ENCODE measurements at places on chromosomes 2 and 18. TPM values are rescaled to one million over a fixed set of nuclear protein-coding genes. Genes with fewer than 3 reads are reported as not detected.

BMPR2 gene
- 15.8 TPM for total RNA-seq

PHOSPHO2 gene
- total RNA-seq, result 1.4 TPM

CD207 gene
- not detected for total RNA-seq

ZNF385B gene
- not detected for total RNA-seq

GPBAR1 gene
- not detected for total RNA-seq

All from bronchial smooth muscle cell (primary cell).